ENCODE measurements at places on chromosomes 5 and 9. TPM values are rescaled to one million over a fixed set of nuclear protein-coding genes. Genes with fewer than 3 reads are reported as not detected.

Gene ARL15
- polyA plus RNA-seq: 12.1 TPM

Gene MINAR2
- polyA plus RNA-seq: not detected

Gene SMIM3
- 4.3 TPM for polyA plus RNA-seq

Gene KIF2A
- polyA plus RNA-seq: 98.7 TPM

Gene CA9
- 2.2 TPM for polyA plus RNA-seq

Gene PSD2
- polyA plus RNA-seq: 0.08 TPM

Gene PDZD2
- 8.3 TPM for polyA plus RNA-seq

Gene PCDH1
- 26.2 TPM for polyA plus RNA-seq

Gene CDKN2B
- 0.29 TPM for polyA plus RNA-seq

Gene AQP3
- polyA plus RNA-seq: 1.6 TPM

Gene IL4
- polyA plus RNA-seq: not detected

Gene GRIA1
- polyA plus RNA-seq: 0.96 TPM

Gene TLX3
- not detected for polyA plus RNA-seq

Gene ADAM19
- 9.1 TPM for polyA plus RNA-seq

Gene AQP7
- polyA plus RNA-seq: not detected

Gene LRRC14B
- not detected for polyA plus RNA-seq
